ENCODE measurements at places on chromosomes 12 and 14.

DNA sequence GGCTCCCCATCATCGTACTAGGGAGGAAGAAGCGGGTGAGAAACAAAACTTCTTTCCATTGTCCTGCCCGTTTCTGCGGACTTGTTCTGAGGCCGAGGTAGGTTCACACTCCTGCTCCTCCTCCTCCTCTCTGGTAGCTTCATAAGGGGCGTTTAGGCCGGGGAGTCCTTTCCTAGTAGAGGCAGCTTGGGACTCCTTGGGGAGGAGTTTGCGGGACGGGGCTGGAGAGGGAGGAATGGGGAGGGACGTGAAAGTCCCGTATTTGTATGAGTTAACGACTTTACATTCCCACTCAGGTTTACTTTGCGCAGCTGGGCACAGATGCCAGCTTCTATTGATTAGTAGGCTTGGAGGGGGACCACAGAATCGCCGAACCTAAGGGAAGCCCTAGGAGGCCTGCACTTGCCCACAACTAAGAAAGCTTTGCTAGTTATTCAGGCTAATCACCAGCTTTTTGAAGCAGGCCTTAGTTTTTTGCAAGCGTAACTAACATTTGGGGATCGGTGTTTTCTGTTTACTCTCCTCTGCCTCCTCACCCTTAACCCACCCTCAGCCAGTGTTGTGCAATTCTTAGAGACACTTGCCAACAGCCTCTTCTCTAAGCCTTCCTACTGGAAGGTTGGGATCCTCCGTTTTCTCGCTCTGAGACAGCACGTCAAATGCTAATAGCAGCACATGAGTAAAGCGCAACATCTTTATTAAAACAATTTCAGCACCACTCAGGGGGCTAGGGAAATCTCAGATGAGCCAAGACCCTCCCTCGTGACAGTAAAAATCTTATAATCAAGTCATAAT, 499 bp downstream of the RNASE4 start:
- no peak for DNase-seq

DNA sequence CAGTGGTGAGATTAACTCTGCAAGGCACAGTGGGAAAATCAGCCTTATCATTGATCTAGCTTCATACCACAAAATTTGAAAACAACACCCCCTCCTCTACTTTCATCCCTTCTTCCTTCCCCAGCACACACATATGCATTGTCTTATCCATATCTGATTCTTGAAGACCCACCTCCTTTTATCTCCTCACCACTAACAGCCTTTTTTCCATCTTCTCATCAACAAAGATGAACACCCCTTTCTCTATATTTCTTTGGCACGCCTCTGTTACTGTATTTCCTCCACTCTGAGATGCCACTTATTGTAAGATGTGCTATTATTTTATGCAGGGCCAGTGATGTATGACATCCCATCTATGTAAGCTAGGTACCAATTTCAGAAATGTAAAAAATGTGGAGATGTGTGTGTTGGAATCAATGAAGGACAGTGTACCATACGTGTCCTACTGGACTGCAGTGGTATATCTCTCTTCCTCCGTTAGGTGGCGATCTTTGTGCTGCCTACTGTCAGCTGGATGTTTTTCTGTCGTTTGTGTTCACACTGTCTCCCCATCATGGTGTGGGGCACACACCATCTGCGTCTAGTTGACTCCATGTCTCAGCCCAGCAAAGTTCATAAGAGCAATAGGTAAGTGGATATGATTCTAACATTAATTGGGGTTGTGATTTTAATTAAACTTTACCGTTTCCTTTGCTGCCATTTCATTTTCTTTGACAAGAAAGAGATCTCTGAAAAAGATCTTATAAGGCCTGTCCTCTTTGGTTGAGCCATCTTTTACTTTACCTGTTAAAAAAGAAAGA, 24.0 kb downstream of the CCDC38 start:
- DNase-seq, result peak; percentile 13

DNA sequence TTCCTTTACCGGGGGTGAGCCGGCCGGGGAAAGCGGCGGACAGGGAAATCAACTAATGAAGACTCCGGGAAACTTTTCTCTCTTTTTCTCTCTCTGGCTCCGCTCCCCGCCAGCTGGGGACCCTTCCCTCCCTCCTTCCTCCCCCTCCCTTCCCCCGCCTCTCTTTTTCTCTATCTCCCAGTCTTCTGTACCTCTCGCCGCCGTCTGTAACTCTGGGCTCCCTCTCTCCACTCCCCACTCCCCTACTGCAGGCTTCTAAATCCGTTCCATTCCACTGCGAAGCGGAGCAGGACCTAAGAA, 6.9 kb upstream of the HOXC11 start:
- DNase-seq, result no peak

DNA sequence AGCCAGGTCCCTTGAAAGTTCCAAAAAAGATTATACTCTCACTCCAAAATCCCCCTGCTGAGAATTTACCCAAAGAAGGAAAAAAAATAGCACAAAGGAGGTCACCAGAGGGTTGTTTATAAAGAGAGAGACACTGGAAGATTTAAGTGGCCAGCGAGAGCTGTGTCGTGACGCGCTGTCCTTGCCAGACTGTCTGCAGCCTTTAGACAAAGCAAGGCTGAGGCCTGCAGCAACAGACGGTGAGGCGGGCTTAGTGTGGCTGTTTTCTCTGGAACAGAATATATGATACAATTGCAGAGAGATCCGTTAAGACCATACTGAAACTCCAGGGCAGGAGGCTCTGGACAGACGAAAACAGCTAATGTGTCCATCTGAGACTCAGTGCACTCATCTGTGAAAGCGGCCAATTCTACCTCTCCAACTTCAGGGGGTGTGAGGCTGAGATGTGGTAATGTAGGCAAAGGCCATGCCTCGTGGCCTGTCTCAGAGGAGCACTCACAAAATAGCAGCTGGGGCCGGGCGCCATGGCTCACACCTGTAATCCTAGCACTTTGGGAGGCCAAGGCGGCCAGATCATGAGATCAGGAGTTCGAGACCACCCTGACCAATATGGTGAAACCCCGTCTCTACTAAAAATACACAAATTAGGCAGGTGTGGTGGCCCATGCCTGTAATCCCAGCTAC, 36.2 kb downstream of the ANAPC7 start:
- no peak for DNase-seq

- no peak for DNase-seq
Measured at GRCh38 chr12:43213608-43214007, 338.4 kb downstream of the ADAMTS20 start.

- DNase-seq, result no peak
Measured at GRCh38 chr14:40386433-40386832, 954.2 kb upstream of the FBXO33 start.

GRCh38 chr14:92563765-92564285, 50.2 kb downstream of the RIN3 start:
- DNase-seq, result no peak

GRCh38 chr14:90396341-90397339, at the start of gene CALM1:
Gene CALM1, plus strand, starts transcription at chr14:90397029. Its CDS starts 202 bp downstream, at chr14:90397231.
- DNase-seq, result peak; percentile 77

- no peak for DNase-seq
Measured at GRCh38 chr14:92673601-92674150, 74.8 kb downstream of the LGMN start.

DNA sequence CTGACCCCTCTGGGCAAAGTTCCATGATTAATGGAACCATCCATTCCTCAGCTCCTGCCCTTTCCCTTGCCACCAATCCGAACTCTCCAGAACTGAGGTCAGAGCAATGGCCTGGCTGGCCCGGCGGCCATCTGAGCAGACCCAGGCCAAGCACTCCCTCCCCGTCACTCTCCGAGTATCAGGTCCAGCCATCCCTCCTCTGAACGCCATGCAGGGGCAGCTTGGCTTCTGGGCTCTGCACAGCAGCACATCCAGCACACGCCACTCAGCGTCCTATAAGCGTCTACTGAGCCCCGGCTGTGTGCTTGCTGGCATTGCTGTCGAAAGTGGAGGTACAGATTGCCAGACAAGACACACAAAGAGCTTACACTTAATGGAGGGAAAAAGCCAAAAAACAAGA, 34.3 kb upstream of the VWF start:
- DNase-seq, result no peak

GRCh38 chr12:52166672-52167071, 25.1 kb downstream of the KRT80 start:
- DNase-seq, result no peak

DNA sequence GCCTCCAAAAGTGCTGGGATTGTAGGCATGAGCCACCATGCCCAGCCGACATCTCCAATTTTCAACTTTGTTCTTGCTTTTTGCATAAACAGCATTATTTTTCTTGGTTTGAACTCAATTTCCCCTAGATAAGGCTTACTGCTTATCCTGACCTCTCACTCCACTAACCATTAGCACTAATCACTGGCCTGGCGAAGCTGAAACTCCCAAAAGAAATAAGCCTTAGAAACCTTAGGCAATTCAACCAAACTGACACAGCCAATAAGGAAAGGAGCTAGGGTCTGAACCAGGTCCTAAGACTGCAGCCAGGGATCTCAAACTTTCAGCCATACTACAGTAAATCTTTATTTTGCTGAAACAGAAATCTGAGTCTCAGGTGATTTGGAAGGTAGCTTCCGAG, 448.0 kb downstream of the RMST start:
- DNase-seq, result no peak

DNA sequence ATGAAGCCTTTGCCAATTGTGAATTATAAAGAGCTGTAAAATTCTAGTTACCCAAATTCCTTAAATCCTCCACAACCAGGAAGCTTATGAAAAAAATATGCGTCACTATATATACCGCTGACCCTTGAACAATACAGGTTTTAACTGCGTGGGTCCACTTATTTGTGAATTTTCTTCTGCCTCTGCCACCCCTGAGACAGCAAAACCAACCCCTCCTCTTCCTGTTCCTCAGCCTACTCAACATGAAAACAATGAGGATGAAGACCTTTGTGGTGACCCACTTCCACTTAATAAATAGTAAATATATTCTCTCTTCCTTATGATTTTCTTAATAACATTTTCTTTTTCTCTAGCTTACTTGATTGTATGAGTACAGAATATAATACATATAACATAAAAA, 42.2 kb downstream of the CMKLR1 start:
- no peak for DNase-seq

DNA sequence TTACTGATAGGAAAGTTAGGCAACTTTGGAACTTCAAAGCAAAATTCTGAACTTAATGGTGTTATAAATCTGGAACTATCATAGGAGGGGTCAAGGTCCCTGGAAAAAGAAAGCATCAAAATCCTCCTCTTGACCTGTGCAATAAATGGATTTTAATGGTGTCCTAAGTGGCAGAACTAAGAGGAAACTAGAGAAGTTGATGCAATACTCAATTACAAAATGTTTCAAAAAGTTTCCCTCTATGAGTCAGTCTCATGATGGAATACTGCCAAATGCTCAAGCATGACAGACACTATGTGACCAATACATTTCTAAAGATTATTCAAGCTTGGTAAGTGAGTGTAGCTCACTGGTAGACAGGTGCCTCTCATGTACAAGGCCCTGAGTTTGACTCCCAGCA, 47.7 kb upstream of the ERGIC2 start:
- no peak for DNase-seq

DNA sequence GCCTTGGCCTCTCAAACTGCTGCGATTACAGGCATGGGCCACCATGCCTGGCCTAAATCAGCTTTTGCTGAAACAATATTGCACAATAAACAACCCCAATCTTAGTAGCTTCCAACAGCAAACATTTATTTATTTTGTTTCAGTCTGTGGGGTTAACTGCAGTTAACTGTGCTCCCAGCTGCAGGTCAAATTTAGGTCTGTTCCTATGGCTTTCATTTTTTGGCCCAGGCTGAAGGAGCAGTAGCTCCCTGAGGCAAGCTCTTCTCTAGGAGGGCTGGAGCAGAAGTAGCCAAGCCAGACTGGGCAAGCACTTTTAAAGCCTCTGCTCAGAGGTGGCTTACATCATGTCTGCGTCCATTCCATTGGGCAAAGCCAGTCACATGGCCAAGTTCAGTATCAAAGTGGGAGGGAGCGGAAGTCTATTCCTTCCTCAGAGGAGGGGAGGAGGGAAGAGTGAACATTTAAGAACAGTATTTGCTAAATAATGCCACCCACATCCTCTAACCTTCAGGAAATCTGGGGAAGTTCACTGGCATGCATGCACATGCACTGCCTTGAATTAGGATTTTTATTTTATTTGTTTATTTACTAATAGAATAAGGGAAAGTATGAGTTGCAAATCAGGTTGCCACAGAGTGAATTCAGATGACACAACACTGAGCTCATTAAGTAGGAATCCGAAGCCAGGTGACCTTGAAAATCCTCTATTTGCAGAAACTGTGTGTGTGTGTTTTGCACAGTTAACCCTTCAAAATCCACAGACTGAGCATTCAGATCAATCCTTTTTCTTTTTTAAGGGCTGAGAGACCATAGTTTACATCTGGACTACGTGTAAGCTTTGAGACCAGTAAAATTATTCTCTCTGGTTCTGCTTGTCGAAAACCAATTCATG, 122.0 kb upstream of the SEL1L start:
- no peak for DNase-seq

- no peak for DNase-seq
Measured at GRCh38 chr12:23380419-23381100, 568.9 kb downstream of the SOX5 start.

DNA sequence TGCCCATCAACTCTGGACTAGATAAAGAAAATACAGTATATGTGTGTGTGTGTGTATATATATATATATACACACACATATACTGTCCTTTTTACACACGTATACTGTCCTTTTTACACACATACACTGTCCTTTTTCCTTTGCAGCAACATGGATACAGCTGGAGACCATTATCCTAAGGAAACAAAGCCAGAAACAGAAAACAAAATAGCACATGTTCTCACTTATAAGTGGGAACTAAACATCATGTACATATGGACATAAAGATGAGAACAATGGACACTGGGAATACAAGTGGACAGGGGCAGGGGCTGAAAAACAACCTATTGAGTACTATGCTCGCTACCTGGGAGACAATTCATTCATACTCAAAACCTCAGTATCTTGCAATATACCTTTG, 23.7 kb downstream of the VDR start:
- no peak for DNase-seq

Measured in caudate nucleus (tissue), 63 donors.